ENCODE measurements at places on chromosomes 2 and 18.

- DNase-seq = no peak
These were observed 477.8 kb upstream of the CHST9 start for GRCh38 chr18:27662949-27663348.

- no peak for DNase-seq
These were observed 44.7 kb downstream of the TANC1 start for GRCh38 chr2:159013103-159013502.

GRCh38 chr18:24220318-24220688, 81.4 kb downstream of the CABYR start:
- DNase-seq = no peak

- DNase-seq = no peak
These were observed 1.2 kb upstream of the ST6GAL2 start for GRCh38 chr2:106886916-106887758.

DNA sequence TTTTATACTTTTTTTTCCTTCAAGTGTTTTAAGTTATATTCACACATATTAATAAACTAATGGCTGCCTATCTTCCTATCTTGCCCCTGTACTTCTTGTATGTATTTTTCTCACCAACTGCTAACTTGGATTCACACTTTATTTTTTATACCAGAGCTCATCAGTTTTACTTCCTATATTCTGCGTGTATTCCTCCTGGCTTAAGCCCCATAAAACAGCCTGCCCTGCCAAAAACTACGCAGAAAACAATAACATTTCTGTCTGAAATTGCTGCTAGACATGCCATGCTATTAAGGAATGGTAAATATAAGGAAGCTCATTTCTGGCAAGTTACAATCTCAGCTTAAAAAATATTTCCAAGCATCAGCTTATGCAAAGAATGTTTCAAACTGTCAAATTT, 172.3 kb downstream of the UBE2E3 start:
- DNase-seq = no peak

DNA sequence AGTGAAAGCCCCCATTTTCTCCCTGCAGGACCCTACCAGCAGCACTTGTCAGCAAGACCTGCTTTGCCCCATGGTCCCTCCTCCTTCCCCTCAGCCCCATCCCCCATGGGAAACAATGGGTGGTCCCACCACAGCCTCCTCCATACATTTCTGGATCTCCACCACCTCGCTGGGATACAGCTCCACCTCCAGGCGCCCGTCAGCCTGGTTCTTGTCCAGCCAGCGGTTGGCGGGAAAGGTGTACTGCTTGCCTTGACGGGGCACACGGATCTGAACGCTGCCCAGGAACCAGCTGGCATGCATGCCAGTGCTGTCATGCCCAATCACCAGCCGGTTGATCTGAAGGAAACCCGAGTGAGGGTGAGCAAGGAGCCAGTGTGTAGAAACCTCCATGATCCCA, 90.9 kb downstream of the LOXHD1 start:
- no peak for DNase-seq

GRCh38 chr2:53103679-53104078, 663.9 kb upstream of the CHAC2 start:
- no peak for DNase-seq

DNA sequence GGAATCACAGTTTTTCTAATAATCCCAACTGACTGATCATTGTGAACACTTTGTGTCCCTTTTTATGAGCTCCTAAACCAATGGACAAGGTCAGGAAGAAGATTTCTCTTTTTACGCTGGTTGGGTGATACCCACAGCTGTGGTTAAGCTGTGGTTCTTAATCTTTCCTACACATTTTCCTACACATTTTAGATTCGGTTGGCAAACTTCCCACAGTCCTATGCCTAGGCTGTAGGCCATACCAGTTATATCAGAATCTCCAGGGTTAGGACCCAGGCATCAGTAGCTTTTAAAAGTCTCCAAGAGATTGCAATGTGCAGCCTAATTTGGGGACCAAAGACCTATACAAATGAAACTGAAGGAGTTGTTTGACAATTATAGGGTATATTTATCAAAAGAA, 203.0 kb downstream of the SP3 start:
- no peak for DNase-seq

DNA sequence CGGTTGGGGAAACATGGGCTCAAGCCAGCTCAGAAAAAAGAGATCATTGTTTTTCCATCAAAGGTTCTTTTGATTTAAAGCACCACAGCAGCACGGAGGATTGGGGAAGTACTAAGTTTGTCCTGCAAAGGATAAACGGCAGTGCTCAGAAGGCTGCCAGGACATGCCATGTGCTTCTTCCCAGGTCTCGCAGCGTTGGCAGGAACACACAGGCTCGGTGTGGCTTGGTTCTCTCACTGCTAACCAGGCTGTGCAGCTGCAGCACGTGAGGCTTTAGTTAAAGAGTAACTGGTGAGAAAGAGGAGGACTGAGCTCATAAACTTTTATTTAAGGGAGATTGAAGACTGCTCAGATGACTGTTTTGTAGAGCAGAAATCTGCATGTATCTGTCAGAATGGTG, 264.3 kb downstream of the TSN start:
- DNase-seq = no peak

GRCh38 chr2:144443837-144444817, 75.8 kb downstream of the ZEB2 start:
- no peak for DNase-seq

DNA sequence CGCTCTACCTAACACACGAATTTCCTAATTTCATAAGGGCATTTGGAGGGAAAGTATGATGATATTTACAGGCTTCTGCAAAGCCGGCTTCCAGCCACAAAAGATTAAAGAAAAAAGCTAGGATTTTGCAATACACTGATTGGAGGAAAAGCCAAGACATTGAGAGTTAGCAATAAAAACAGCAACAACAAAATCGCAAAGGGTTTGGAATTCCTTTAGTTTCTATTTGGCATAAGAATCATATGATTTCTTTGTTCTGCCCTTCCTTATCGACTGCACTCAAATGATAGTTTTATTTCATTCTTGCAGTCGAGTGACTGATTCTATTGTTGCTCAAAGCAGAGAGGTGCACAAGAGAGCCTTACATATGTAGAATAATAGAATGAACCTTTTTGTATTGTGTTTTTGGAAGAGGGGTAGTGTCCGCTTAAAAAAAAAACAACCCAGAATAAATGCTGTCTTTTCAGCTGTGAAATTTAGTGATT, 3.9 kb upstream of the ZNF532 start:
- DNase-seq = no peak

DNA sequence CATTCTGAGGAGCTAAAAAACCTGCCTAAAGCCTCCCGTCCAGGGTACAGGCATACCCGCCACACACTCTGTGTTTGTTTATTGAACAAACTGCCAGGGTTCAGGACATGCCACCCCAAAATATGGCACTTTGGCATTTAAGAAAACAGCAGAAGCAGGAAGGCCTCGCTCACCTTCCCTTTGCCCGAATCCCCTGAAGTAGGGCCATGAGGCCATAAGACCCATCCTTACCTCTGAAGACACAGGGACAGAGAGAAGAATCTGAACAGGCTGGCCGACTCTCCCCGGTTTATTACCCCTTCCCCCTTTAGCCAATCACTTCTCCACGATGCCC, 1.7 kb upstream of the NEURL3 start:
- no peak for DNase-seq

GRCh38 chr2:133418021-133418420, 150.2 kb downstream of the NCKAP5 start:
- no peak for DNase-seq

GRCh38 chr2:126658905-126659561, 3.1 kb downstream of the GYPC start:
- DNase-seq = no peak

- no peak for DNase-seq
These were observed 208.2 kb downstream of the SPP2 start for GRCh38 chr2:234258562-234259141.

DNA sequence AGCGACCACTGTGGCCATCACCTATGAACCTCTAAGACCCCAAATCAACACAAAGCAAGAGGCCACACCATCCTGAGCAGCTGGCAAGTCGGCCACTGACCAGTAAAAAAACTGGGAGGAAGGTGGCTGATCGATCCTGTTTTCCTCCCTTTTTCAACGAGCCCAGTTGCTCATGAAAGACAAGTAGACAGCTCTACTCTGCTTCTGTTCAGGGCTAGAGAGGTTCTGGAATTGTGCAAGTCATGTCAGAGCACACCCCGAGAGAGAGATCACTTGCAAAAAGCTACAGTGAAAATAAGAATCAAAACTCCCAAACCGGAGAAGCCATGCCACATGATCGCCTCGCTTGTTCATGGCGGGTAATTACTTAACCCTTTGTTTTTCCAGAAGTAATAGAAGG, 34.6 kb downstream of the ZNF516 start:
- DNase-seq = no peak

DNA sequence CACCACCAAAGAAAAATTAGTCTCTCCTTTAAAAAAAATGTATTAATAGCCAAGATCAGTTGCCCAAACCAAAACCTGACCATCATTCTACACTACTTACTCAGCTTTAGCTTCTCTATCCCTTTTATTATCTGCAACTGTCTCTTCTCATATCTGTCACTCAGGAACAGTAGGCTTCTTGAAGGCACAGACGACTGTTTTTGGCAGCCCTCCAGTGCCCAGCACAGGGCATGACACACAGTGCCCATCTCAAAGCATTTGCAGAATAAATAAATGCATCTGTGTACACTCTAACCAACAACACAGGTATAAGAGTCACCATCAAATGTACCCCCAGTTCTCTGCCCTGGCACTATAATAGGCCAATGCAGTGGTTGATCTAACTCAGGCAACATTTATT, 117.2 kb downstream of the UXS1 start:
- no peak for DNase-seq

- no peak for DNase-seq
These were observed 44.8 kb downstream of the CHMP3 start for GRCh38 chr2:86518481-86518880.

- DNase-seq = no peak
These were observed 63.8 kb upstream of the EPHA4 start for GRCh38 chr2:221635949-221636348.

GRCh38 chr2:235968616-235969324, 199.4 kb downstream of the GBX2 start:
- DNase-seq = no peak

DNA sequence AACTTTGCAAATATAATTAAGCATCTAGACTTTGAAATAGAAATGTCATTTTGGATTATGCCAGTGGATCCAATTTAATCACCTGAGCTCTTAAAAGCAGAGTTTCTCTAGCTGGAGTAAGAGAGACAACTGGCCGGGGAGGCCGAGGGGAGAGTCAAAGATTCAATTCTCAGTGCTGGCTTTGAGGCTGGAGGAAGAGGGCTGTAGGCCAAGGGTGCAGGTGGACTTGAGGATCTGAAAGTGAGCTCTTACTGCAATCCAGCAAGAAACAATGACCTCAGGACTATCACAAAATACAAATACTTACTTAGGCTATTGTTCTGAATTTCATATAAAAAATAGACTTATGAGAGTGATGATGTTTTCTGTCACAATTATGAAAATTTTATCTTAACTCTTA, 814.5 kb downstream of the CBLN2 start:
- DNase-seq = no peak

DNA sequence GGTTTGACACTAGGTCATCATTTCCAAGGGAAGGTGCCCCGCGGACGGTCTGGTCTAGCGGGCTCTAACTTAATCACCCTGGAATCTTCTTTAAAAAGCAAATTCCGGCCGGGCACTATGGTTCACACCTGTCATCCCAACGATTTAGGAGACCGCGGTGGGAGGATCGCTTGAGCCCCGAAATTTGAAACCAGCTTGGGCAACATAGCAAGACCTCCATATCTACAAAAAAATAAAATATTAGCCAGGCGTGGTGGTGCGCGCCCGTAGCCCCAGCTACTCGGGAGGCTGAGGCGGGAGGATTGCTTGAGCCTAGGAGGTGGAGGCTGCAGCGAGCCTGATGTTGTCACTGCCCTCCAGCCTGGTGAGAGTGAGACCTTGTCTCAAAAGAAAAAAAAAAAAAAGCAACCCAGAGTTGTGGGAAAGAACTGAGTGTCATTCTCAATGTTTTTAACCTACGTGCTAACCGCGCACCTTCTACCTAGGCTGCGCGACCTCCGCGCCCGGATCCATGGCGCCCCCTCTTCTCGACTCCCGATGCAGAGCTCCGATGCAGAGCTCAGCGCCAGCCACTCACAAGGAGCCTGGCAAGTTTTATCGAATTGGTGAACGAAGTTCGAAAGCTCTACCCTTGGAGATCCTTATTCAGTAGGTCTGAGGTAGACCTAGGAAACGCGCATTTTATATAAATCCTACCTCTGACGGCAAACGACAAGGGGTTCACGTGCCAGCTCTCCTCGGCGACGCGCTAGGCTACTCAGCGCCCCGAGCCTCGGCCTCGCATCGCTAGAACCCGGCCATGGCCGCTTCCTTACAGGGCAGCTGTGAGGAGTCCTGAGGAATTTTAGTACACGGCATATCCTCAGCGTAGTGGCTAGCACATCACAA, 888 bp upstream of the TWSG1 start:
- peak; percentile 14 for DNase-seq

GRCh38 chr2:239249048-239249447, 151.8 kb downstream of the HDAC4 start:
- DNase-seq = no peak

DNA sequence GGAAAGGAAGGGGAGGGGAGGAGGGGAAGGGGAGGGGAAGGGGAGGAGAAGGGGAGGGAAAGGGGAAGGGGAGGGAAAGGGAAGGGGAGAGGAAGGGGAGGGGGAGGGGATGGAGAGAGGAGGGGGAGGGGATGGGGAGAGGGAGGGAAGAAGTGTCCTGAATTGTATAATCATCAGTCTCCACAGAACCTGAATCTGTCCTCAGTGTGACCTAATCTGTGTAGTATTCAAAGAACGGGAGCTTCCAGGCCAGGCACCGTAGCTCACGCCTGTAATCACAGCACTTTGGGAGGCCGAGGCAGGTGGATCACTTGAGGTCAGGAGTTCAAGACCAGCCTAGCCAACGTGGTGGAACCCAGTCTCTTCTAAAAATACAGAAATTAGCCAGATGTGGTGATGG, 41.1 kb upstream of the CCDC150 start:
- no peak for DNase-seq

DNA sequence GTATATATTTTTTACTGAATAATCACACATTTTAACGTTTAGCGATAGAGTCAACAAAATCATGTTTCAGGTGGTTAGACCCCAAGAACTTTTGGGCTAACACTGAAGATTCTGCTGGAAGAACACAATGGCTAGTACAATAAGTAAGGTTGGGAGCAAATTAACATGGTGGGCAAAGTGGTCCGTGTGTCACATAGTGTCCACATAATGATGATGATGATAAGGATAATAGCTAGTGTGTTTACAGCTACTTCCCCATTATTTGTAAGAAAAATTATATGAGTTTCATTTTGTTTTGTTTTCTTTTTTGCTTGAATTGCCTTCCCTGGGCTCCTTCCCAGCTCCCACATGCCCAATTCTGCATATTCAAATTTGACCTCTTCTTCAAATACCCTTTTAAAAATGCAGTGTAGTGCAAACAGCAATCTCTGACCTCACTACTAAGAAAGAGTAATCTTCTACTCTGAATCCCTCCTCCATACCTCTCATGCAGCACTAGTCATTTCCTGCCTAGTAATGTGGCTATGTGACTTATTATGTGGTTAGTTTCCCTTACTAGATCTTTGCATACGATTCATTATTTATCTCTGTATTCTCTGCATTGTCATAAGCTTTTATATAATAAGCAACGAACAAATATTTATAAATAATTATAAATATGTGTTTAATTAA, 16.9 kb upstream of the VPS54 start:
- no peak for DNase-seq

All from skeletal muscle cell (primary cell).